Activated CD4-positive, alpha-beta memory T cell treated with anti-CD3 and anti-CD28 coated beads for 36 hours (primary cell): ENCODE measurements at places on chromosomes 16 and 17. TPM values are rescaled to one million over a fixed set of nuclear protein-coding genes. Genes with fewer than 3 reads are reported as not detected.

HOXB8 gene
- not detected for total RNA-seq

MYL11 gene
- 1.6 TPM for total RNA-seq

LGALS9B gene
- total RNA-seq: not detected

ZG16 gene
- total RNA-seq: not detected

HOXB9 gene
- total RNA-seq: 1.5 TPM

CDRT15L2 gene
- total RNA-seq: not detected
